CD8-positive, alpha-beta memory T cell (primary cell): ENCODE measurements at places on chromosomes 5 and 9. TPM values are rescaled to one million over a fixed set of nuclear protein-coding genes. Genes with fewer than 3 reads are reported as not detected.

DNA sequence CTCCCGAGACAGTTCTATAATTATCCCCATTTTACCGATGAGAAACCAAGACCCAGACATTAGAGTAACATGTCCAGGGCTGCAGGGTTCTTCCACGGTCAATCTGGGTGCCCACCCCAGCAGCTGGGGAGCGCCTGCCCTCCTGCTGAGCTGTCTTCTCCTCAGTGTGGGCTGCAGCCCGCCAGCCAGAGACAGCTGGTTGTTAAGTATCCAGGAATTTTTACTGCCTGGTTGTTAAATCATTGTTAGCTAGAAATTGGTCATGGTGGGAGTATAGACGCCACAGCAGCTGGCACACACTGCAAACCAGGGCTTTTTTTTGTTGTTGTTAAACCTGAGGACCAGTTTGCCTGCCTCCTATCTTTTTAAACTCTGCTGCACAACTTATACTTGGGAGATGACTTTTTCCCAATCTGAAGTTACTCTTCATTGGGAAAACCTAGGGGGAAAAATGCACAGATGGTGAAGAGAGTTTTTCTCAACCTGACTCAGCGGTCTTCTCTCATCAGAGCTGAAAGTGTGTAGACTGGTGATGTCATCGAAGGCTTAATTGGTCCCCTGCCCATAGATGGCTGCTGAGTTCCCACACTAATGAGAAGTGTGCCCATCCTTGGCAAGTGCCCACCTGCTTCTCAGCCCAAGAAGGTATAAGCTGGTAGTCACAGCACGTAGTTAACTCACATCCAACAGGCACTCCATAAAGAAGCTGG lies 208.6 kb downstream of the DRD1 start:
- DNase-seq, result no peak
- H3K27me3 ChIP-seq, result no peaks in the 10 kb centered on the region
- H3K27ac ChIP-seq, result no peak overlapping the region
- H3K36me3 ChIP-seq, result no peaks in the 10 kb centered on the region

- no peaks in the 10 kb centered on the region for H3K4me1 ChIP-seq
- no peak overlapping the region for H3K27ac ChIP-seq
Observed at GRCh38 chr5:116038817-116039216, 6.5 kb downstream of the ARL14EPL start.

GRCh38 chr5:82676661-82677060 lies 398.5 kb upstream of the RPS23 start:
- no peaks in the 10 kb centered on the region for H3K27me3 ChIP-seq
- H3K4me1 ChIP-seq, result no peaks in the 10 kb centered on the region
- DNase-seq, result no peak
- H3K27ac ChIP-seq, result no peak overlapping the region
- no peaks in the 10 kb centered on the region for H3K36me3 ChIP-seq

DNA sequence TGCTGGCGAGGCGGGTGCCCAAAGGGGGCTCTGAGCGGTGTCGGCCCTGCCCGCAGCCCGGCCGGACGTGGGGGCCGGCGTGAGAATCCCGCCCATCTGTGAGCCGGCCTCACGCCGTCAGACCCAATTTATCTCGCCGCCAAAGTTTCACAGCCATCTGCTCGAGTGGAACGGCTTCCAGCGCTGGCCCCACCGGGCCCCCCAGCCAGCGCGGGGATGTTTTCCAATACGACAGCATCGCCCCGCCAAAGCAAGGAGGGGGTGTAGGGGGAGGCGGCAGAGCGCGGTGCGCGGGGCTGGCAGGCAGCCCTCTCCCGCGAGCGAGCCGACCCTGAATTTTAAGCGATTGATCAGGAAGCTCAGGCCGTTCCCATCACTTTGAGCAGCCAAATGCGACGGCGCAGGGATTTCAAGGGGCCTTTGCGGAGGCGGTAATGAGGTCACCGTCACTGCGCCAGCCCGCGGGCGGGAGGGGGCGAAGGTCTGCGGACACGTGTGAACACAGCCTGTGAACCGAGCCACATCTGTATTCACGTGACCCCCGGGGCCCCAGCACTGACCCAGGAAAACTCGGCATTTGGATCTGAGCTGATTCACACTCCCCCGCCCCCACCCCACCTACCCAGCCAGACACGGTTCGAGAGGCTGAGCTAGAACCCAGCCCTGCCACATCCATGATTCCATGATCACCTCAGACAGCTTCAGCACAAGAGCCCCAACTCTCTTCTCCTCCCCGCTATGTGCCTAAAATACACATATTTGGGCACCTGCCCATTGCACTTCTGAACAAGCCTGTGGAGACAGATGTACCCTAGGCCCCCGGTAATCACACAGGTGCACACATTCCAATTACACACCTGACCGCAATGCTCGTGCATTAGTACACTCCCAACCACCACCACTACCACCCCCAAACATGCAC lies 47.8 kb upstream of the PSD2 start:
- H3K27ac ChIP-seq, result peak overlapping the region; percentile 39
- H3K4me3 ChIP-seq, result peak overlapping the region; percentile 70
- peaks cover 11% of the 10 kb centered on the region for H3K27me3 ChIP-seq
- DNase-seq, result peak; percentile 41
- peaks cover 24% of the 10 kb centered on the region for H3K4me1 ChIP-seq
- H3K36me3 ChIP-seq, result no peaks in the 10 kb centered on the region

- DNase-seq, result no peak
- H3K4me1 ChIP-seq, result no peaks in the 10 kb centered on the region
- no peak overlapping the region for H3K27ac ChIP-seq
Observed at GRCh38 chr9:101465326-101465915, 29.8 kb upstream of the ALDOB start.

DNA sequence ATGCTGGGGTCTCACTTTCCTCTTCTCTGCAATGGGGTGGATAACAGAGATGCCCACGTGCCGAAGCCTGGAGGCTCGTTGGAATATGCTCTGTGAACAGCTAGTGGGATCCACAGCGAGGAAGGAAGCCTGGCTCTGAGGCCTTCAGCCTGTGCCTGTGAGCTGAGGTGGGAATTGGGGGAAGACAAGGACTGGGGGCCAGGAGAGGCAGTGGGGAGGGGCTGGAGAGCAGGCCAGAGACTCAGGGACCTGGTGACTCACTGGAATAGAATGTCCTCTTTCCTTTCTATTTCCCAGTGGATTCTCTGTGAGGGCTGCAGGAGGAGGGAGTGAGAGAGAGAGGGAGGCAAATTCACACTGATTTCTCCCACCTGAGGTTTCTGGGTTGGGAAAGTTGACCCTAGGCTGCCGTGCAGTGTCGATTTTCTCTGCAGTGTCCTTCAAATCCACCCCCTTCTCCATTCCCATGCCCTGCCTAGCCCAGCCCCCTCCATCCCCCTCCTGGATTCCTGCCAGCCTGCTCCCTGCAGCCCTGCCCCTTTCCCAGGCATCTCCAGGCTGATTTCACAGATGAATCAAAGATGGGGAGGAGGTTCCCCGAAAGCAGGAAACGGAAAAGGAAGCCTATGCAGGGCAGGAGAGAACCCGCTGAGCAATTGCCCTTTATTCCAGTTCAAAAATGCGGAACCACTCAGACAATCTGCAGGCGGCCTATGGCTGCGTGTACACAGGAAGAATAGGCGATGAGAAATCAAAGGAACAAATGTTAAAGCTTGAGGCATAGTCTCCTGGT lies 1.4 kb upstream of the SPAAR start:
- no peak overlapping the region for H3K27ac ChIP-seq
- DNase-seq, result no peak
- H3K4me3 ChIP-seq, result no peak overlapping the region

- H3K27me3 ChIP-seq, result no peaks in the 10 kb centered on the region
- H3K36me3 ChIP-seq, result no peaks in the 10 kb centered on the region
- H3K27ac ChIP-seq, result no peak overlapping the region
- H3K4me1 ChIP-seq, result no peaks in the 10 kb centered on the region
- DNase-seq, result no peak
Observed at GRCh38 chr5:163248871-163249270, 188.5 kb upstream of the CCNG1 start.

- no peak overlapping the region for H3K4me3 ChIP-seq
- no peak for DNase-seq
- H3K27ac ChIP-seq, result no peak overlapping the region
- H3K4me1 ChIP-seq, result peaks cover 57% of the 10 kb centered on the region
- H3K36me3 ChIP-seq, result no peaks in the 10 kb centered on the region
- H3K27me3 ChIP-seq, result no peaks in the 10 kb centered on the region
Observed at GRCh38 chr9:4665357-4665756, 923 bp downstream of the SPATA6L start.

- peak overlapping the region; percentile 26 for H3K4me3 ChIP-seq
- no peaks in the 10 kb centered on the region for H3K36me3 ChIP-seq
- H3K27ac ChIP-seq, result no peak overlapping the region
- H3K27me3 ChIP-seq, result peaks cover 19% of the 10 kb centered on the region
Observed at GRCh38 chr5:141914199-141914743, 9.4 kb upstream of the DELE1 start.

- H3K27ac ChIP-seq, result no peak overlapping the region
- H3K36me3 ChIP-seq, result no peaks in the 10 kb centered on the region
- H3K4me1 ChIP-seq, result no peaks in the 10 kb centered on the region
Observed at GRCh38 chr9:83304686-83305085, 233.5 kb downstream of the FRMD3 start.

- no peak overlapping the region for H3K27ac ChIP-seq
- H3K4me1 ChIP-seq, result no peaks in the 10 kb centered on the region
- no peak overlapping the region for H3K4me3 ChIP-seq
Observed at GRCh38 chr5:81519217-81519905, 125.4 kb upstream of the ACOT12 start.

DNA sequence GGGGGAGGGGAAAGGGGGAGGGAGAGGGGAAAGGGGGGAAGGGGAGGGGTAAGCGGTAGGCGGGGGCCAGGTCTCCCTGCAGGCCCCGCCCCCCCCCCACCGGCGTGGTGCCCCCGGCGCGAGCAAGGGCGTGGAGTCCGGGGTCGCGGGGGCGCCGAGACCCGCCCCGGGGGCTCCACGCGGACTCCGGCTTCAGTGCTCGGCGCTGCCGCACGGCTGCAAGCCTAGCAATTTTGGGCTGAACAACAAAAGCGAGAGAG lies 10.8 kb downstream of the C9orf50 start:
- DNase-seq, result no peak
- peak overlapping the region; percentile 61 for H3K27ac ChIP-seq
- H3K36me3 ChIP-seq, result no peaks in the 10 kb centered on the region
- H3K4me1 ChIP-seq, result peaks cover 29% of the 10 kb centered on the region

DNA sequence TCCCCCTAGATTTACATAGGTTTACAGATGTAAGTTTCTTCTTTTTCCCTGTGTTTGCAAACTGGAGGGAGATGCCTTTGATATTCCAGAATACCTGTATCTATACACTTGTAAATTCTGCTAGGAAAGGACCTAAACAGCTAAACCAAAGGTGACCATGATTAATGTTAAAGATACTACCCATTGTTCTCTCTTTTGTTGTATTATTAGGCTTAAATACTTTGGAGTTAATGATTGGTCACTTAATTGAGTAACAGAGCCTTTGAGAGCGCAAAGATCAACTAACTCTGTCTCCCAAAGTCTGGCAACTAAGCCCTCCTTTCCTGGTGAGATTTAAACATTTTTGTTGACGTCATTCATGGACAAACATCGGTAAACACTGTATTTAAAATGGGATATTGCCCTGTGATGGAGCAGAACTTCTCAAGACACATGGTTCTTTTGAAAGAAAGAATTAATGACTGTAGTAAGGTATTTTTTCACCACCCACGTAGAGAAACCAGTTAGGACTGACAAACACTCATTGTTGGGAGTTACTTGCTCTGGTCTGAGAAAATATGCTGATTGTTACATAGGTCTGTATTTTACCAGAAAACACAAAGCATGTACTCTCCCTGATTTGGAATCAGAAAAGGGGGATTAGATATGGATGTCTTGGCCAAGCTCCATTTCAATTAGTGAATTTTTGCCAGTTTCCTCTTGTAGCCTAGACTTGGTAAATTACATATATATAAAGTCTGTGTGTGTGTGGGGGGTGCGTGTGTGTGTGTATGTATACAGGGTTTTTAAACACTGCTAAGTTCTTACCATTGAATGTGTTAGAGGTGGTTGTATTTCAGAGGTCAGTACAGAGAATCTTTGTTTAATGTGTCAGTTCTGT lies 4.6 kb downstream of the VCAN start:
- no peak overlapping the region for H3K4me3 ChIP-seq
- H3K27me3 ChIP-seq, result peaks cover 47% of the 10 kb centered on the region
- no peaks in the 10 kb centered on the region for H3K36me3 ChIP-seq
- DNase-seq, result no peak

- H3K4me1 ChIP-seq, result peaks cover 13% of the 10 kb centered on the region
- no peaks in the 10 kb centered on the region for H3K36me3 ChIP-seq
- H3K4me3 ChIP-seq, result no peak overlapping the region
- no peak for DNase-seq
- no peaks in the 10 kb centered on the region for H3K27me3 ChIP-seq
- no peak overlapping the region for H3K27ac ChIP-seq
Observed at GRCh38 chr5:138037907-138038633, 5.2 kb upstream of the FAM13B start.

- peaks cover 18% of the 10 kb centered on the region for H3K4me1 ChIP-seq
- H3K36me3 ChIP-seq, result no peaks in the 10 kb centered on the region
- peak overlapping the region; percentile 76 for H3K27ac ChIP-seq
- H3K4me3 ChIP-seq, result peak overlapping the region; percentile 70
- H3K27me3 ChIP-seq, result peaks cover 9% of the 10 kb centered on the region
- peak; percentile 47 for DNase-seq
Observed at GRCh38 chr9:114504341-114505186, 709 bp downstream of the WHRN start.

DNA sequence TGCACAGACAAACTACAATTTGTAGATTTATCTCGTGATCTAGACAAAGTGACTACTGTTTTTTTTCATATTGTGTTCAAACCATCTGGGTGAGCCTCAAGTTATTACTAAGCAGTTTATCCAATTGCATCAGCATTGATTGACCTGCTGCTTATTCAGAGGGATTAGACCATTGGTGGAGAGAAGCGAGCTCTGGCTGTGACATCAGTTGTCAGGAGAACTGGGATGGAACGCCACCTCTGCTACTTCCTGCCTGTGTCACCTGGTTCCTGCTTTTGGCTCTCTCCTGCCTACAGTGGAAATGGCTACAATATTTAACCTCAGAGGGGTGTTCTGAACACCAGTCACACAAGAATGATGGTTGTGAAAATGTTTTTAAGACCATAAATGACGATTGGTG lies 12.1 kb downstream of the NR4A3 start:
- no peaks in the 10 kb centered on the region for H3K36me3 ChIP-seq
- H3K4me1 ChIP-seq, result no peaks in the 10 kb centered on the region
- no peaks in the 10 kb centered on the region for H3K27me3 ChIP-seq
- H3K27ac ChIP-seq, result no peak overlapping the region
- no peak overlapping the region for H3K4me3 ChIP-seq

GRCh38 chr9:135021393-135021789 lies 66.1 kb upstream of the OLFM1 start:
- no peak overlapping the region for H3K4me3 ChIP-seq
- no peak overlapping the region for H3K27ac ChIP-seq
- H3K36me3 ChIP-seq, result no peaks in the 10 kb centered on the region
- no peaks in the 10 kb centered on the region for H3K27me3 ChIP-seq
- no peaks in the 10 kb centered on the region for H3K4me1 ChIP-seq
- DNase-seq, result no peak

KCNIP1 gene
- not detected for total RNA-seq

IGFBPL1 gene
- total RNA-seq, result not detected

HMHB1 gene
- total RNA-seq, result not detected

IFNK gene
- not detected for total RNA-seq
